ENCODE measurements at places on chromosomes 5 and 9.

GRCh38 chr9:2013743-2014475 lies 1.2 kb upstream of the SMARCA2 start:
- no peak for DNase-seq

DNA sequence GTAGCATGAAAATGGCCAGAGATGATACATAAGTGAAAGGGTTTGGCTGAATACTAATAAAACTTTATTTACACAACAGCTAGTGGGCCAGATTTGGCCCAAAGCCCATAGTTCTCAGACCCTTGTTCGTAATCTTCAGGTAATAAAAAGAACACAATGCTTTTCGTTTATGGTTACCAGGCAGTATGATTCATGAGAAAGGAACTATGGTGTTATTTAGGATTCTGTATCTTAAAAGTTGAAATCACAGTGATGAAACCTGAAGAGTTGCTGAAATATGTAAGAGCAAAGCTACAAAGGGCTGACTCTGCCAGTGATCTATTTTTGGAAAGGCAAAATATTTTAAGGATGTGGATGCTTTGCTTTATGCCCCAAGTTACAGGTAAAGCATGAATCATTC lies 192.7 kb downstream of the SMC2 start:
- DNase-seq: no peak

- no peak for DNase-seq
Observed at GRCh38 chr9:27303219-27303618, 6.3 kb upstream of the EQTN start.

- DNase-seq: no peak
Observed at GRCh38 chr9:21966140-21966851, 27.9 kb downstream of the CDKN2A start.

DNA sequence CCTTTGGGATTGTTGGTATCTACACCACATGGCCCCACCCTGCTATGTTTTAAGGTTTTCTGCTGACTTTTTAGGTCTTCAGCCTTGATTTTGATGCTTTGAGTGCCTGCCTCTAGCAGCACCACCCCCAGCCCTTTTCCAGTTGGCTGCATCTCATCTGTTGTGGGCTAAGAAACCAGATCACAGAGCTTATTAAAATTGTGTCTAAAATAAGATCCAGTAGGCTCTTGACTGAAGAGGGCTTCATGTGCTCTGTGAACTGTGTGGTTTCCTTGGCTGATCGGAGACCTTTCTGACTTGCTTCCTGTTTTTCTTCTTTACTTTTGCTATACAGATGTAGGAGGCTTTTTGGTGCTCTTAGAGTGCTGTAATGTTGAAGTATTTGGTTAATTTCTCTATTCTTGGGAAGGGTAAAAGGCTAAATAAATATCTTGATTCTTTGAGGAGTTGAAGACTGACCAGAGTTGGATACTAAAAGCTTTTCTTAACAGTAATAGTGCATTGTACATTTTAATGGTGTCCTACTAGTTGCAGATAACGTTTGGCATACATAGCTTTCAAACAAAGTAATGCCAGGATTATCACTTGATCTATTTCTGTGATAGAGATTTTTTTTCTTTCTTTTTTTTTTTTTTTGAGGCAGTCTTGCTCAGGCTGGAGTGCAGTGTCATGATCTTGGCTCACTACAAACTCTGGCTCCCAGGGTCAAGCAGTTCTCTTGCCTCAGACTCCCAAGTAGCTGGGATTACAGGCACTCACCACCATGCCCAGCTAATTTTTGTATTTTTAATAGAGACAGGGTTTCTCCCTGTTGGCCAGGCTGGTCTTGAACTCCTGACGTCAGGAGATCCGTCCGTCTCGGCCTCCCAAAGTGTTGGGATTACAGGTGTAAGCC lies 4.5 kb downstream of the UBE2D2 start:
- DNase-seq: no peak

DNA sequence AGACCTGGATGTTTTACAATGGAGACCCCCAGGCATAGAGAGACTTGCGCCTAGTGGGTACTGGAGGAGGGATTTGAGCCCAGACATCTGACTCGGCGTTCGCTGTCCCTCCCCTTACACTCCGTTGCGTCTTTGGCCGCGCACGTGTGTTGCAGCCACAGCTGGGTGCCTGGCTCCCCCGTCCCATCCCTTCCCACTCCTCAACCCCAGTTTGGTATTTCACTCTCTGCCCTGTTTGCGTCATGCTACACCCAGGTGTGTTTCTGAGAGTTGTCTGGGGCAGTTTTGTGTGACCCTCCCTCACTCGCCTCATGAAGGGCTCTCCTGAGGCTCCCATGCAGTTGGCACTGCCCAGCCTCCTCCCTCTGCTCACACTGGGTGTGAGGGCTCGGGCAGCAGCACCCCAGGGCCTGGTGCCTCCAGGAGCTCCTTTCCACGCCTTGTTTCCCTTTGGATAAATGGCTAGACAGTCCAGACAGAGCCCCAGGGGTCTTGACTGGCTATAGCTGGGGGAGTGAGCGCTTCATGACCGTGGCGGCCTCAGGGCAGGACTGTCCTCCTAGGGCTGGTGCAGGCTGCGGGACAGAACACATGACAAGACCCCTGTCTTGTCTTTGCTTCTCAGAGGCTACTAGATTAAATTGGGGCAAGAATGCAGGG lies 13.6 kb downstream of the TCF7 start:
- peak; percentile 22 for DNase-seq

DNA sequence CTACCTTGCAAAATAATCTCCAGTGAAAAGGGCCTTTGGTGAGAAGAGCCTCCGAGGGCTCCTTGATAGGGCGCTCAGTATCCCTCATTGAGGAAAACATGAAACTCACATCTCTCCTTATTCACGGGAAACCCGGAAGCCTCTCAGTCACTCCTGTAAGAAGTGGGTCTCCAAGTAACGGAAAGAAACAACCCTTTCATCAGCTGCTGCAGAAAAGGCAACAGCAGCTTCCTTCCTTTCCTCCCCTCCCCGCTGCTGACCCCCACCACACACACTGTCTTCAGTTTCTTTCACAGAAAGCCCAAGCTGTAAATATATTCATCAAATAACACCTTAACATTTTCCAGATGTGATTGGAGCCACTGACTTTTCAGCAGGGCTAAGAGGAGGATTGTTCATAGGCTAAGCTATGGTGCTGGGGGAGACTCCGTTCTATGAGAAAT lies 81.4 kb downstream of the C9orf152 start:
- DNase-seq: no peak

DNA sequence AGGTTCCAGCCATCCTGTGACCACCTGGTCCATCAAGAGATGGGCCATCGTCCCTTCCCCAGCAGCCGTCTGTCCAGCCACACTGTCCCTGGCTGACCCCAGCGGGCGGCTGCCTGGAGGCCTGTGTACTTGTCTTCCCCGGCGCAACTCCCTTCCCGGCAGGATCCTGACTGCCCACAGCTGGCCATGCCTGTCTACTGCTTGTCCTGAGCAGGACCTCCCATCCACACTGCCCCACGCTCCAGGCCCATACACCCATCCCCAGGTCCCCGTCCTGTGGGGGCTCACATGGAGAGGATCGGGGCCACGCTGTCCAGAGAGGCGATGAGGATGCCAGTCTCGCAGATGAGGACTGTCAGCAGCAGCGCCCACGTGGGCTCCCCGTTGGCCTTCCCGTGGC lies 35.5 kb downstream of the SLC12A7 start:
- no peak for DNase-seq

DNA sequence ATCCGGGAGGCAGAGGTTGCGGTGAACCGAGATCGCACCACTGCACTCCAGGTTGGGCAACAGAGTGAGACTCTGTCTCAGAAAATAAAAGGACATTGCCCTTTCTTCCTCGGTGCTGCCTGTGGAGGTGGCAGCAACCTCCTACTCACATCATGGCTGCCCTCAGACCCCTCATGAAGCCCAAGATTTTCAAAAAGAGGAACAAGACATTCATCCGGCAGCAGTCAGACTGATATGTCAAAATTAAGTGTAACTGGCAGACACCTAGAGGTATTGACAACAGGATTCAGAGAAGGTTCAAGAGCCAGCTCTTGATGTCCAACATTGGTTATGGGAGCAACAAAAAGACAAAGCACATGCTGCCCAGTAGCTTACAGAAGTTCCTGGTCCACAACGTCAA lies 12.6 kb upstream of the PAX5 start:
- DNase-seq: no peak

DNA sequence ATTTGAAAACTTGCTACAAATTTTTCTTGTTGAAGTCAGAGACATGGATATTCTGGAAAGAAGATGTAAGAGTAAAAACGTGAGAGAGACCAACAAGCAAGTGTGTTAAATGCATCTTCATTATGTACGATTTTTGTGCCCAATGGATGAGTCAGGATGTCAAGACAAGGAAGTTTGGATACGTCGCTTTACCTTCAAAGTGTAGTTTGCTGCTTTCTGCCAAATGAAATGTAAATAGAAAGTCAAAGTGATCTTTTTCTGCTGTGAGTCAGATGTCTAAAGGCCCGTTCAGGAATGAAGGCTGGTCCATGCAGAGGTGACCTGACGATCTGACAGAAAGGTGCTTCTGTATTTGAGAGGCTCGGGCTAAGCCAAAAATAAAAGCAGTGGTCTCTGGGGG lies 273.1 kb upstream of the PIK3R1 start:
- DNase-seq: no peak

DNA sequence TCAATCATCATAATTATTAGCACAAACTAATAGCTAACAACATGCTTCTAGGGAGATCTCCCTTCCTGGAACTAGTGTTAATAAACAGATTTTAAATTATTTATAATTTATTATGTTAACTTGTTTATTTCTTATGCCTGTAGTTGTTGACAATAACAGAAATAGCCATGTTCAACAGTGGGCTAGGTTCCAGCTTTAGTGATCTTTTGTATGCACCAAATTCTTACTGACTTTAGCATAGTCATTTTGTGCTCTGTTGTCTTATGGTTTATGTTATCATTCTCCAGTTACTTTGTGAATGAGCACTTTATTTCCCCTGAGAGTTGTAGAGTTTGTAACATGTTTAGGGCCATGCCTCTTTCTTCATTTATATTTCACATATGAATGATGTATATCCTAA lies 70.6 kb downstream of the TMEM252 start:
- no peak for DNase-seq

DNA sequence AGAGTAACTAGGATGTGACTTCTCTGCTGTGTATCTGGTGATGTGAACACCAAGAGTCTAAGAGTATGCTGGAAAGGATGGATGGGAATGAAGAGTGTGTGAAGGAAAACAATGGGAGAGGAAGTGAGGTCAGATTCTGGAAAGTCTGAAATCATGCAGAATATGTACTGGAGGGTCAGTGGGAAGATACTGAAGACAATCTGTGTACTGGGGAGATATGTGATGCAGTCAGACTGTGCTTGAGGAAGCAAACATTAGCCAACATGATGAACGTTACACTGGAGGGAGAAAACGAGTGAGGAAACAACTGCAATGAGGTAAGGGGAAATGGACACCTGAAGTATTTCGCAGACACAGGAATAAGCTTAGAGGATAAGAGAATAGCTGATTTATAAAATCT lies 105.7 kb downstream of the NR3C1 start:
- no peak for DNase-seq

DNA sequence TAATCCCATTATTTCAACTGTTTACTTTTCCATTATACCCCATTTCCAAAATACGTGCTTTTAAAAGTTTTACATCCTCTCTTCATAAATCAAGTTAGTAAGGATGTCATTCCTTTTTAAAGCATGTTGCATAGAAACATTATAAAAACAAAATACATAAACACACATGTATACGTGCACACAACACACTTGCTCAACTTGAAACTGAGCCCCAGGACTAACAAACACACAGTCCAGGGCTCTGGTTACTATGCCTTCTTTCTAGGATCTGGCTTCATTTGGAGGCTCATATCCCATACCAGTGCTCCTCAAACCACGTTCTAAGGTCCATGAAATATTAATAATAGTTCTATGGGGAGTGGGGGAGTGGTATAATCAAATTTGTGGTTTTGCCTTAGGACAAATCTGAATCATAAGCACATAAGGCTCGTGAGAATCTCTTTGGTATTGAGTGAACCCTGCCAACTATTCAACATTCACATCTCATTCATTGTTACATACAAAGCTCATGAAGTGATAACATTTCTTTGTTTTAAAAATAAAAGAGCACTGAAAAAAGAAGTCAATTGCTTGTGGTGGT lies 55.2 kb downstream of the NFIB start:
- DNase-seq: peak; percentile 46

DNA sequence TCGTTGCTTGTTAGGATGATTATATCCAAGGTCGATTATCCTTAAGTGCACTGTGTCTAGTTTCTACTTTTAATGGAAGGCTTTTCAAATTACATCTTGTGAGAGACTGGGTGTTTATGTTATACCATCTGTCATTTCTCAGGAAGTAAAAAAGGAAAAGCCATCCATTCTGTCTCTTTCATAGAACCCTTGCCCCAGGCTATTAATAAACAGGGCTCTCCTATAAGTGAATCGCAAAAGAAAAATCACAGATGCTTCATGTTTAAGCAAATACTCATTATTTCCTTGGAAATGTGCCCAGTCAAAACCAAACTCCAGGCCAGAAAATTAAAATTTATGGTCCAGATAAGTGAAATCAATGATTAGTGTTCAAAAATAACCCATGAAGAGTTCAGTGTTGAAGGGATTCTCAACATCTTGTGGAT lies 58.1 kb downstream of the STARD4 start:
- DNase-seq: peak; percentile 4

DNA sequence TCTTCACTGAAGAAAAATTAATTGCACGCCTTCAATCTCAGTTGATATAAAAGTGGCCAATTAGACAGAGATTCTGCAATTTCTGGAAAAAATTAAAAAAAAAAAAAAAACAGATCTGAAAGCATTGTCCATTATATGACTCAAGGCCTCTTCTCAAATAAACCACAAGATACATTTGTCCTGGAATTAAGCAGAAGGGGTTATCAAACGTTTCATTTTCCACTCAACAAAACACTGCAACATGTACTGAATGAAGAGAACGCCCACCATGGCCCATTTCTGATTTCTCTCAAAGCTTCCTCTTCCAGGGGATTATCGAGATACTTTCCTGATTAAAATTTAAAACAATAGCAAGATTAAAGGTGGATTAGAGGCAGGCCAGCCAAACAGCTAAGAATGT lies 5.8 kb upstream of the PAPPA start:
- DNase-seq: no peak

GRCh38 chr9:78118742-78119473 lies 87.3 kb upstream of the GNAQ start:
- no peak for DNase-seq

DNA sequence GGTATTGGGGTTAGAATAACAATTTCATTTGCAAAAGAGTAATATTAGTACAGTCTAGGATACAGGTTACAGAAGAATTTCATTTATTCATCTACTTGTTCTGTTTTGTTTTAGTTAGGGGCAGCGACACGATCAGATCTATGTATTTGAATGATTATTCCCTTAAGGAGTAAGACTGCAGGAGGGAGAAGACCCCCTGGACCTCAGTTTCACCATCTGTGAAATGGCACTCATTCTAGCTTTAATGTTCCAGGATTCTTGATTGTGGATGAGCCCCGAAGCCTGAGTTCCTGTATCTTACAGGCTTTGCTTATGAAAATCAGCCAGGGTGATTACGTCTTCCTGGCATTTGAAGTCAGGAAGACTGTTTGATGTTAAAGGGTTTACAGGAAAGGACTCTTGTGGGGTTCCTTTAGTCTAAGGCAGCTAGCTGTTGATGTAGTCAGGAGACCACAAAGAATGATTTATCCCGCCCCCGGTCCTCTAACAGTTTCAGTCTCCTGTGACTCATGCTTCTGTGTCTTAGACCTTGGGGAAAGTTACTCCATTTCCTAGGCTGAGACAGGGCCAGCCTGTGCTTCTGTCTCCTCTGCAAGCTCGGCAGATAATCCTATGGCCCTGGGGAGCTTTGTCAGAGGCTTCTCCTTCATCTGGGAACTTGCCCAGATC lies 11.5 kb downstream of the SMIM3 start:
- peak; percentile 97 for DNase-seq

Measured in lung microvascular endothelial cell (primary cell).